Body of pancreas (tissue), 4 donors: ENCODE measurements at places on chromosomes 2 and 18. TPM values are rescaled to one million over a fixed set of nuclear protein-coding genes. Genes with fewer than 3 reads are reported as not detected.

DNA sequence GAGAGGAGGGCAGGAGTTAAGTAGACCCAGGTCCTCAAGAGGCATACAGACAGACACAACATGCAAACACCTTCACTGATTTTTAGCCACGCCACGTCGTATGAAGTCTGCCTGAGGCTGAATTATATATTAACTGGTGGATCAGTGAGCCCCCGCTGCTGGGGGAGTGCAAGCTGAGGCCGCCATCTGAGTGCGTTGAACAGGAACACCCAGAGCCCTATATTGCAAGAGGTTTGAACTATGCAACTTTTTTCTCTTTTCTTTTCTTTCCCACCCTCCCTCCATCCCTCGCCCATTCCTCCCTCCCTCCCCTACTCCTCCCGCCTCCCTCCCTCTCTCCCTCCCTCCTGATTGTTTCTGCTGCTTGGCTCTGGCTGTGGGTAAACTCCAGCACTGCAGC is 30.2 kb downstream of the SETBP1 start:
- no peak for DNase-seq
- no peaks in the 10 kb centered on the region for H3K36me3 ChIP-seq
- H3K27me3 ChIP-seq: no peaks in the 10 kb centered on the region

GRCh38 chr2:42941633-42942176 is 149.3 kb upstream of the HAAO start:
- no peaks in the 10 kb centered on the region for H3K36me3 ChIP-seq
- no peak for DNase-seq
- peaks cover 10% of the 10 kb centered on the region for H3K4me1 ChIP-seq
- H3K4me3 ChIP-seq: no peak overlapping the region

DNA sequence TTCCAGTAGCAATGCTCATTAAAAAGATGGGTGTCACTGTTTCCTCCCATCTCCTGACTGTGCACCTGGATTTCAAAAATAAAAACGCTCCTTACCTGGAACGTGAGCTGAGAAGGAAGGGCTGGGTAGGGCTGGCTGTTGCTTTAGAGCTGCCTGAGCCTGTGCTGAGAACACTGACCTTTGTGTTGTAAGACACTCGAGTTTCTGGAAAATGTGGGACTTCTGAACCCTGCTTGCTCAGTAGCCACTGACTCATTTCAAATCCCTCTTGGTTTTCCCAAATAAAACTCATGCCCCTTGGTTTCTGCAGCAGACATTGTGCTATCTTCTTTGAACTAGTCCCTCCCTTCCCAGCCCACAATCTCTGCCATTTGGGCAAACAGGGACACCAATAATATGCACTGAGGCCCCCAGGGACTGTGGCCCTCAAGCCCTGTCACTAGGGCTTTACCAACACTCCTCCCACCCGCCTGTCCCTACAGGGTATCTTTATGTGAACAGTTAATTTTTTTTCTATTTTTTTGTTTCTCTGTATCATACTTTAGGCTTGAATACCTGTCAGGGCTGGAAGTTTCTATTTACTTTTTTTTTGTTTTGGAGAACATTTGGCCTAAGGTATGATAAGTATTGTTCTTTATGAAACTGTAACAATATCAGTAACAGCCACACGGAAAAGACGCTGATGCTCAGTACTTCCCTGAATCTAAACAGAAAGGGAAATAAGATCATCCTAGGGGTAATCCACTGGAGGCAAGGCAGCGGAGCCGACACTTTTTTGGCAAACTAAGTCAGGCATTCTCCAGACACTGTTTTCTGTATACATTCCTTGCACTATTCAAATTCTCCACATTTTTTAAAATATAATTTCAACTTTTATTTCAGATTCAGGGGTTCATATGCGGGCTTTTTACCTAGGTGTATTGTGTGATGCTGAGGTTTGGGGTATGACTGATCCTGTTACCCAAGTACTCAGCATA is 280.2 kb downstream of the STK39 start:
- no peaks in the 10 kb centered on the region for H3K27me3 ChIP-seq
- no peak for DNase-seq
- H3K27ac ChIP-seq: no peak overlapping the region
- no peaks in the 10 kb centered on the region for H3K36me3 ChIP-seq
- H3K4me3 ChIP-seq: no peak overlapping the region
- H3K4me1 ChIP-seq: no peaks in the 10 kb centered on the region

- no peaks in the 10 kb centered on the region for H3K4me1 ChIP-seq
- H3K4me3 ChIP-seq: no peak overlapping the region
- H3K27me3 ChIP-seq: no peaks in the 10 kb centered on the region
- H3K27ac ChIP-seq: no peak overlapping the region
- H3K36me3 ChIP-seq: no peaks in the 10 kb centered on the region
- DNase-seq: no peak
Observed at GRCh38 chr18:2114289-2114688, 457.0 kb downstream of the METTL4 start.

GRCh38 chr18:78901923-78902794 is 77.5 kb upstream of the SALL3 start:
- H3K36me3 ChIP-seq: no peaks in the 10 kb centered on the region
- no peak overlapping the region for H3K27ac ChIP-seq
- no peak for DNase-seq
- H3K4me1 ChIP-seq: no peaks in the 10 kb centered on the region
- no peaks in the 10 kb centered on the region for H3K27me3 ChIP-seq

DNA sequence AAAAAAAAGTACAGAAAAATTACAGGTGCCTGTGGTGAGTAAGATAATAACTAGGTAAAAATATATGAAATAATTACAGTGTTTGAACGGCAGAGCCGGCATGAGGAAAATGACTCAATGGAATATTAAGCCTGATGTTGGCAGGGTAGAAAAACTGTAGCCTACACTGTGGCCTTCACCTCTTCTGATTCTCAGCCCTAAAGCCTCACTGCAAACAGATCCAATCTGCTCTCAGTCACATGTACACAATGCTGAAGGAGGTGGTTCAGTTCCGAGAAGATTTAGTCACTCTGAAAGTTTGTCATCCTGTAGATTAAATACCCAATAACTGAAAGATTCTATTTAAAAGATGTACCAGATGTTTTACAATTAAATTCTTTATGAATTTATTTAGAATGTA is 66.9 kb upstream of the MAP3K20 start:
- DNase-seq: no peak
- H3K27ac ChIP-seq: no peak overlapping the region
- H3K36me3 ChIP-seq: no peaks in the 10 kb centered on the region
- no peaks in the 10 kb centered on the region for H3K27me3 ChIP-seq

DNA sequence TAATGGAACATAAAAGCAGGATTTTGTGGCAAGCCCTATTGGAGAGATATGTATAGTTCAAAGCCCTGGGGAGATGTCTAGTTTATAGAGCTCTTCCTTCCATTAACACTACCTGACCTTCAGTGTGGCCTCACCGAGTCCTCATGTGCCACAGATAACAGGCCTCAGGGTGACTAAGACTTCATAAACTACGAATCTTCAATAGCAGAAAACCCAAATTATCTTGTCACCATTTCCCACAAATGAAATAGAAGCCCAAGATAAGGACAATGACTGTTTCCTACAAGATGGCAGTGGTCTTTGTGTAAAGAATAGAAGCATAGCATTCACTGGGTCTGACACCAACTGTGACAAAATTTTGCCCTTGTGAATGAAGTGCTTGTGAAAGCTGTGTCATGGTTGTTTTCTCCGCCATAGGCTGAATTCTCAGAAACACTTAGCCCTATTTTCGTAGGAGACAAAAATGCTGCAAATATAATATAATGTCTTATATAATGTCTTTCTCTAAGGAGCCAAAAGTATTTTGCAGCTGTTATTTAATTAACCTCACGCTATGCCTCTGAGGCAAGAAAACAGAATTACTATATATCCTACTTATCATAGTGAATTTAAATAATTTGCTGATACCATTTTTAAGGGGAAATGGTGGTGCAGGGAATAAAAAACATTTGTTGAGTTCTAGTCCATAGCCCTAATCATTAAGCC is 136.7 kb upstream of the CWC22 start:
- H3K36me3 ChIP-seq: no peaks in the 10 kb centered on the region
- DNase-seq: no peak

DNA sequence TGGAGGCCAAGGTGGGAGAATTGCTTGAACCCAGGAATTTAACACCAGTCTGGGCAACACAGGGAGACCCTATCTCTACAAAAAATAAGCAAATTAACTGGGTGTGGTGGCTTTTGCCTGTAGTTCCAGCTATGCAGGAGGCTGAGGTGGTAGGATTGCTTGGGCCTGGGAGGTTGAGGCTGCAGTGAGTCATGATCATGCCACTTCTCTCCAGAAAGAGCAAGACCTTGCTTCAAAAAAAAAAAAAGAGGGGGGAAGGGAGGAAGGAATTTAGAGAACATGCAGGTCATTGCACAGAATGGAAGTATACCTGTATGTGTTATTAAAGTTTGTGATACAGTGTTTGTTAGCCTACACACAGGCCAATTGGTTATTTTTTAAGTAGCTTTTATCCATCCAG is 25.8 kb downstream of the PKP4 start:
- no peak overlapping the region for H3K27ac ChIP-seq
- no peaks in the 10 kb centered on the region for H3K36me3 ChIP-seq
- H3K4me1 ChIP-seq: peaks cover 3% of the 10 kb centered on the region
- H3K27me3 ChIP-seq: no peaks in the 10 kb centered on the region
- H3K4me3 ChIP-seq: no peak overlapping the region

- H3K36me3 ChIP-seq: no peaks in the 10 kb centered on the region
- H3K4me1 ChIP-seq: peaks cover 19% of the 10 kb centered on the region
- peak; percentile 38 for DNase-seq
- H3K27me3 ChIP-seq: no peaks in the 10 kb centered on the region
Observed at GRCh38 chr2:212538305-212539071, at the start of gene ERBB4. Gene ERBB4 (minus strand): TSS chr2:212538802. CDS start chr2:212538530, 272 bp downstream.

- no peaks in the 10 kb centered on the region for H3K36me3 ChIP-seq
- no peaks in the 10 kb centered on the region for H3K27me3 ChIP-seq
- no peak overlapping the region for H3K4me3 ChIP-seq
- H3K27ac ChIP-seq: no peak overlapping the region
Observed at GRCh38 chr2:167637741-167638140, 609.7 kb downstream of the STK39 start.

- H3K4me1 ChIP-seq: peaks cover 13% of the 10 kb centered on the region
- H3K36me3 ChIP-seq: no peaks in the 10 kb centered on the region
- no peak for DNase-seq
- H3K27me3 ChIP-seq: no peaks in the 10 kb centered on the region
- H3K4me3 ChIP-seq: no peak overlapping the region
- no peak overlapping the region for H3K27ac ChIP-seq
Observed at GRCh38 chr2:101823859-101824258, 126.4 kb downstream of the MAP4K4 start.

DNA sequence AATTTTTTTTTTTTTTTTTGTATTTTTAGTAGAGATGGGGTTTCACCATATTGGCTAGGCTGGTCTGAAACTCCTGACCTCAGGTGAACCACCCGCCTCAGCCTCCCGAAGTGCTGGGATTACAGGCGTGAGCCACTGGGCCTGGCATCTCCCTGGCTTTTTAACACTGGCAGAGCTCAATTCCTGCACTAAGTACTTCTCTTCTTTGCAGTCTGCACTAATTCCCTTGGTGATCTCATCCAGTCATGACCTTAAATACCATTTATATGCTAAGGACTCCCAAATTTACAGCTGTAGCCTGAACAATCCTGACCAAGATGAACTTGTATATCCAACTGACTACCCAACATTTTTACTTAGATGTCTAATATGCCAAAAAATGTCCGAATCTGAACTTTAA is 10.2 kb downstream of the PREPL start:
- no peaks in the 10 kb centered on the region for H3K36me3 ChIP-seq
- H3K27me3 ChIP-seq: no peaks in the 10 kb centered on the region
- H3K4me1 ChIP-seq: peaks cover 26% of the 10 kb centered on the region

DNA sequence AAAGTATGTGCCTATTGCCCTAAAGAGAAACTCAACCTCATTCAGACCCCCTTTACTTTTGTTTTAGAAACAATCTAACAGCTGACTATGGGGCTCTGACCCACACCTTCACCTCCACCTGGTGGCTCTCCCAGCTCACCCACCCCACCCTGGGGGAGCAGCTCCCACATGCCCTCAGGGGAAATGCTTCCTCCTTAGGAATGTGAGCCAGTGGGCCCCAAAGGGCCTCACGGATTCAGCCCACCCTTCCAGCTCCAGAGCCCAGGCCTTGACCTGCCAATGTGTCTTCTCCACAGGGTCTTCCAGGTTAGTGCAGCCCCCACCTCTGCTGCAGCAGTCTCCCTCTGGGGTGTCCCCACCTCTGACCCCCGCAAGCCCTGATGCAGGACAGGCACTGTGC is 680.1 kb upstream of the RAB6C start:
- H3K27ac ChIP-seq: no peak overlapping the region
- DNase-seq: no peak
- no peaks in the 10 kb centered on the region for H3K36me3 ChIP-seq

Gene RIT2
- not detected for total RNA-seq

Gene FLACC1
- total RNA-seq: 2.3 TPM

Gene UNC80
- total RNA-seq: 1.8 TPM

Gene AOX1
- 60.0 TPM for total RNA-seq

Gene MYO5B
- 18.2 TPM for total RNA-seq

Gene LBX2
- total RNA-seq: 2.3 TPM
